ENCODE measurements at places on chromosomes 16 and 17.

- no peak for DNase-seq
Observed at GRCh38 chr16:11370084-11370931, 25.0 kb downstream of the RMI2 start.

DNA sequence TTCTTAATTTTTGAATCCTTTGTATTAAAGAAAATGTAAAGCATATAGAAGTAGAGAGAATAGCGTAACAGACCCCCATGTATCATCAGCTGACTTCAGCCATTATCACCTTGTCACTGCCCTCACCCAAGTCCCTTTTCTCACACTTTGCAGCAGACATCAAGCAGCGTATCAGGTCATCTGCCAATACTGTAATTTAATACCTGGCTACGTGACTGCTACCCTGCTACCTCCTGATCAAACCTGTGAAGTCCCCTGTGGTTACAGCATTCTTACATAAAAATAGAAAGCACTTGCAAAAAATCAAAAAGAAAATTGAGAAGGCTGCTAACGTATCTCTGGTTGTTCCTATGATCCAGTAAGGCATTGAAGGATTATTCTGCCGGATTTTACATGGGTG is 96.4 kb downstream of the PLCG2 start:
- DNase-seq = no peak

- peak; percentile 96 for DNase-seq
Observed at GRCh38 chr17:31549525-31550388, 158.3 kb downstream of the RAB11FIP4 start.

- no peak for DNase-seq
Observed at GRCh38 chr17:38603786-38604478, 1.8 kb downstream of the SRCIN1 start.
